ENCODE measurements at places on chromosomes 2 and 18.

GRCh38 chr2:20916604-20917286 lies 93.8 kb upstream of the LDAH start:
- DNase-seq = no peak

DNA sequence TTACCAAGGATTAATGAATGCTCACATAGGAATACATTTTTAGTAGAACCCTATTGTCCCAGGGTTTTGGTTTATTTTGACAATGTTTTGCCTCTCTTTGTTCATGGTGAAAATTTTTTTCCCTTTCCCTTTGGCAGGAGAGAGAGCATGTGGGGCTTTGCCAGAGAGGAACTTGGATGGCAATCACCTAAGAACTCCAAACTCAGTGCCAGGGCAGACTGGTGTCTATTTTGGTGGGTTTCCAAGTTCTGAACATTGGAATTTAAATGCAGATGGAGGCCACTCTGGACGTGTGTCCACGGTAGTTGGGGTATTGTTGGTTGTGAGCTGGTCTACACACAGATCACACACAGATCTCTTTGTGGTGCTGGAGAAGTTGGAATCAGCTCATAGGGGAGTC lies 2091.1 kb upstream of the PIK3C3 start:
- no peak for DNase-seq

DNA sequence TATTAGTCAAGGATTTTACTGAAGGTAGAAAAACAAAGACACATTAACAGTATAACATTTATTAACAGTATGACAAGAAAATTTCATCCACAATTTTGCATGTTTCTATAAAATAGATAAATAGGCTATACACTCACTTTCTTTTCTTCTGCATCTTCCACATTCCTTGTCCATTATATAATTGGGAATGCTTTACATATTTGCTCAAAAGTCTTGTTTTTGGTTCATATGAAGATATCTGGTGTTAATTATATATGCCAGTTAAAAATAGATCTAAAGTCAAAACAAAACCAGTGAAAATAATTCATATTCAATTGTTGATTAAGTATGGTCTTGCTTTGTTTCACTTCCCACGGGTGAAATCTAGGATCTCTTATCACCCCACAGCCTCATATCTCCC lies 53.4 kb downstream of the SERPINB7 start:
- DNase-seq = no peak

GRCh38 chr2:112876971-112877361 lies 34.0 kb upstream of the IL37 start:
- no peak for DNase-seq

- DNase-seq = peak; percentile 77
These were observed 17.6 kb upstream of the CD28 start for GRCh38 chr2:203688798-203689197.

DNA sequence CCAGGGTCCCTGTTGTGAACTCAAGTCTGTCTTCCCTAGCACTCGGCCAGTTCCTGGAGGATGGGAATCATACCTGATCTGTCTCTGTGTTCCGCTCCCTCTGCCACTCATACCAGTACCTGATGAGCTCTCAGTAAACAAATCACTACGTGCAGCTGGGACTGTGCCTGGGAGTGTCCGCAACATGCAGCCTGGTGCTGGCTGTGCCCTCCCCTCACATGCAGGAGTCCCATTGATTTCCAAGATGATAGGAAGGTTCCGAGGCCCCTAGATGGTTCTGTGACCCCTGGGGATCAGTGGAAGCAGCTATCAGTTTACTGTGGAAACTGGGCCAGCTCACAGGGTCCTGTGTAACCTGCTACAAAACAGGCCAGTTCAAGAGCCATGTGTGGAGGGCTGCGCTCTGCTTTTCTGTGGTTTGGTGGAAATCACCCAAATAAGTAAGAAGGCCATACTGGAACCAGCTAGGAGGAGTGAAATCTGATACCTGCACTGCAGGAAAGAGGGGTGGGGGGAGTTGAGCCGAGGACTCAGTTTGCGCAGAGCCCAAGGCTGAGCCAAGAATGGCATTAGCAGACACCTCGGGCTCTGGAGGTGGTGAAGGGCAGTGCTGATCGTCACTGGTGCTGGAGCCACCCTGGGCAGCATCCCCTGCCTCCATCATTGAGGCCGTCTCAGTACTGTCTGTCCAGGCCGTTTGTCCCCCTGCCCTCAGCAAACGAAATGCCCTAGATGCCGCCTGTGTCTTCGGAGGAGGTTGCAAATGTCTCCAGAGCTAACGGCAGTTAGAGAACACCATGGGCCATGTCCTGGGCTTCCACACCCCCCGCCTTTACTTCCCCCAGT lies 93.3 kb downstream of the KLHL29 start:
- no peak for DNase-seq

DNA sequence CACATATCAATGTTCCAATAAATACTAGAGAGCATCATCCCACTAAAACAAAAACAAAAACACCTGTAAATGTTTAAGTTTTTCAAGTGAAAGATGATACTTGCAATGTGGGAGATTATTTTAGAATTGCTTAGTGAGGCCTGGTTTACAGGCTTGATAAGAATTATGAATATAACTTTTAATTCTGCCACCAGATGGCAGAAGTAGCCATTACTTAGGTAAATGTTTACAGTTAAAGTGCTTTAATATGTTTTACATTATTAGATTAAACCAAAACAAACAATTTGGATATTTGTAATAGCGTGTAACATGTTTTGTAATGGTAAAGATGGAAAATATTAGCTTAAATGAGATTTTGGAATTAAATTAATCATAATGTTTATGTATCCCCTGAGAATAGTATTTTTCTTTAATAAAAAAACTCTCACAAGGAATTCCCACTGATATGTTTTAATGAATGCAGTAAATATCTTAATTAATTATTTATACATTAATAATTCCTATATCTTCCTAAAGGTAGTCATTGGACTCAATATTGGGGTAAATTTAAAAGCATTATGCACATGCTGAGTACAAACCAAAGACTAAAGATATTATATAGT lies 522.0 kb downstream of the SPAG16 start:
- no peak for DNase-seq

- no peak for DNase-seq
These were observed 56.8 kb downstream of the GTF3C3 start for GRCh38 chr2:196742685-196743084.

GRCh38 chr2:38750011-38750890 lies 910 bp downstream of the SRSF7 start:
- peak; percentile 87 for DNase-seq

DNA sequence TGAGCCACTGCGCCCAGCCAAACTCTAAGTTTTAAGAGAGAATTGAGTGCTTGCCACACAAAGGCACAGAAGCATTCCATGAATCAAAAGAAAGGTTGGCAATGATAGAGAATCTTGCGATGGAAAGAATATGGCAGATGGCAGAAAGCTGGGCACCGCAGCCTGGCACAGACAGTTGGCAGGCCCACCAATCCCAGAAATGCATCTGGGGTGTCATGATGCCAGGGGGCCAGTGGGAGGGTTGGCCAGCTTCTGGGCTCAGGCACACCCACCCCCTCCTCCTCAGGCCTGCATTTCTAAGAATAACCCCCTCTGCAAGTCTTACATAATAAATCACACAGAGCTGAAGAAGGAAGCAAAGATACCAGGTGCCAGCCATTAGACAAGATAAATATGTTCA lies 19.6 kb downstream of the ZNF2 start:
- no peak for DNase-seq

GRCh38 chr2:42624047-42624446 lies 55.6 kb downstream of the MTA3 start:
- no peak for DNase-seq

DNA sequence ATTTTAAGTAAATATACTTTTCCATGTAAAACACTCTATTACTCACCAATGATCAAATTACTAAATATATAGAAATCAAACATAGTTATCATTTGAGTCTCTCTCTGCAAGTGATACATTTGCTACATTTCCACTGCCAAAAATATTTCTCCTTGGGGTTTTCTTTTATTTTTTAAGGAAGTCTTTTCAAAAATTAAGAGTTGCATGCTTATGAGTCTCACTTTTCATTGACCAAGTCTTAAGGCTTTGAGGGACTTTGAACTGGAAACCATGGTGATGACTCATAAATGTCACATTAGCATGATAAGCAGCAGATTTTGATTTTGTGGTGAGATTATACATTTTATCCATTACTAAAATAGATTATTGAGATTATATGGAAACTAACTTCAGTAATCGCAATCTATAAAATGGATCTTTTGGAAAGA lies 152.9 kb downstream of the FAM124B start:
- no peak for DNase-seq

DNA sequence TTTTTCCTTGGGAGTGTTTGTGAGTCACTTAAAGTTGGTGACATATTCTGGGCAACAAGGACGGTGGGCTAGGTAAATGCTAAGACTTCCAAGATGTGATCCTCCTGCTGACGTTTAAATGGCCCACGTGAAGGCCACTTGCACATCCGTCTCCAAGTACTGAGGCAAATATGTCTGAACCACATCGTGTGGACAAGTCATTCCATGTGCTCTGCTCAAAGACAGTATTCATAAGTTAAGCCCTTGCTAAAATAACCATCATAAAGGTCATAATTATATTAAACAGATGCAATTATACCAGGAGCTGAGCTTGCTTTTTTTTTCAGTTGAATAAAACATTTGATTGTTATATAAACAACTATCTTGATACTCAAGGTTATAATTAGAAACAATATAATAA lies 44.8 kb downstream of the SPP2 start:
- no peak for DNase-seq

- DNase-seq = no peak
These were observed 66.8 kb upstream of the STK39 start for GRCh38 chr2:168314236-168314635.

GRCh38 chr2:58636872-58637271 lies 395.7 kb upstream of the FANCL start:
- no peak for DNase-seq

GRCh38 chr2:239779584-239779983 lies 245.6 kb downstream of the NDUFA10 start:
- DNase-seq = no peak

DNA sequence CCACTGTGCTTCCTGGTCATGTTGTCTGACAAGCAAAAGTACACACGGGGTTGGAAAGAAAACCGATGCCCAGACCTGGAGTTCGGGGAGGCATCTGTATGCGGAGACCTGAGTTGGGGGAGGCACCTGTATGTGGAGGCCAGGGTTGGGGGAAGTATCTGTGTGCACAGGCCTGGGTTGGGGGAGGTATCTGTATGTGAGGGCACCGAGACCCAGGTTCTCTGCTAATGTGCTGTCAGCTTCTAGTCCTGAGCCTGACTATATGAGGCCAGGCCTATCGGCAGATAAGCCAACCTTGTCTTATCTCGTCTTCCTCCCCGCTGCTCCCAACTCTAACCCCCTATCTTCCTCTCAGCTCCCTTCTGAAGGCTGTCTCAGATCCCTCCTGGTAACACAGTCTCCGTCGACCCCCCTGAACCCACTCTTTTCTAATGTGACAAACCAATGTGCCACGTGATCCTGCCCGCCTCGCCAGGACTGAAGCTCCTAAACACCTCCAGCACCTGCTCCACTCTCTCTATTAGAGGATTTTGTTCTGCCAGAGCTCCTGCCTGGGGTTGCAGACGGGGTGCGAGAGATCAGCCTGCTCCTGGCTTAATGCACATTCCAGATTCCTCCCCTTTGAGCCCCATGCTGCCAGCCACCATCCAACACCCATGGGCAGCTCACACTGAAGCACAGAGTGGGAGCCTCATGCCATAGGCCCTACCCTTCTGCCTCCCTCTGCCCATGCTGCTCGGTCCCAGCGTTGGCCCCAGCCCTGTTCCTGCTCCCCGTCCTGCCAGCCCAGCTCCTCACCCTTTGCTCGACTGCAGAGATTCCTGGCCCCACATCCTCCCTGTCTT lies 188.4 kb downstream of the SH3BP4 start:
- no peak for DNase-seq

- no peak for DNase-seq
These were observed 20.9 kb upstream of the TANK start for GRCh38 chr2:161139098-161139987.

DNA sequence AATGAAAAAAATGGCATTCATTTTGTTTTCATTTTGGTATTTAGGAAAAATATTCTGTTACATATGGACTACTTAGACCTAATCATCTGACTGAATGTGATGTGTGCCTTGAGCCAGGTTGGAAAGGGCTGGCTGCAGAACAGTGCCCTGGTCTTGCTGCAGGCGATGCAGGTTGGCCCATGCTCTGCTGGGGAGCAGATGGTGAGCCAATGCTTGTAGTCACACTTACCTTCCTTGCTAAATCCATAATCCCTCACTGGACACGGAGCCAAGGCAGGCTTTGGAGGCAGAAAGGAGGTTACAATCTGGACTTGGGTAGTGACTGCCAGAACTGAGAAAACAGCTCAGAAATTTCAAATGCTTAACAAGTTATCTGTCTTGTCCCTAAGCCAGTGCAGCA lies 228.7 kb downstream of the ARHGAP15 start:
- DNase-seq = no peak

DNA sequence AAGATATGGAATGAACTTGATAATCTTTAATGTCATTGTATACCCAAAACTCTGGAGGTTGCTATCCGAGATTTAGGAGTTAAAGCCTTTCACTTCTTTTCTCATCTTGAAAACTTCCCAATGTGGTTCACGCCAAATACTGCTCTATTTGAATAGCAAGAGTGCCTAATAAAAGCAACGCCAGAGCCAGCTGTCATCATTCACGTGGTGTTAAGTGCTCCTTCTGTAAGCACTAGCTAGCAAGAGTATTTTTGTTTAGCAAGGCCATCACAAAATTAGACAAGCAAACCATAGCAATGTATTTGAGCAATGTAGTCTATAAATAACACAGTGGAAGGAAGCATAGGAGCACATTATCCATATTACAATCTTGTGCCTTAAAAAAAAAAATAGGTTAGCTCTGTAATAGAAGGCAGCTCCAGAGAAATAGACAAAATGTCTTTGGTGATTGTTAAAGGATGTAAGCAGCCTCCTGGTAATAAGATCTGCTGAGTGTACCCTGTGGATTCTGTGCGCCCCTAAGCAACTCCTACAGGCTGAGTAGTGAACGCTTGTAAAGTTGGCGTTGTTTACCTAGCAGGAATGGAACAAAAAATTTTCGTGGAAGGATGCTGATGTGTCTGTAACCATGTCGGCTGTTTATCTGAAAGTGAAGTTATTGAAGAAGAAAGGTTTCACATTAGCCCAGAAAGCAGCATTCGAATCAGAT lies 518.0 kb downstream of the CNTNAP5 start:
- no peak for DNase-seq

- DNase-seq = no peak
These were observed 83.4 kb downstream of the SLC25A12 start for GRCh38 chr2:171810422-171811244.

All from aorta (tissue), 5 donors.